Cardiac ventricle fibroblast (primary cell): ENCODE measurements at places on chromosomes 1 and 21. TPM values are rescaled to one million over a fixed set of nuclear protein-coding genes. Genes with fewer than 3 reads are reported as not detected.

The OR10J1 gene
- not detected in 2 replicates for total RNA-seq

The LCE1D gene
- not detected in 2 replicates for total RNA-seq

The ECE1 gene
- 54.8 and 60.0 TPM in 2 replicates for total RNA-seq

The TACSTD2 gene
- not detected in 2 replicates for total RNA-seq

The DDX20 gene
- 10.2 and 16.9 TPM in 2 replicates for total RNA-seq

The TCEA3 gene
- total RNA-seq: 4.1 and 6.0 TPM in 2 replicates

The RPRD2 gene
- total RNA-seq: 14.4 and 14.5 TPM in 2 replicates

The VCAM1 gene
- 15.0 and 18.8 TPM in 2 replicates for total RNA-seq

The CNKSR1 gene
- total RNA-seq: 0.81 TPM in 1 of 2 replicates, not detected in the other

The C21orf58 gene
- total RNA-seq: 1.3 and 2.3 TPM in 2 replicates

The IGSF5 gene
- total RNA-seq: not detected in 2 replicates
